CD4-positive, alpha-beta T cell treated with Interferon alpha-2 for 1 hour (primary cell): ENCODE measurements at places on chromosomes 12 and 14.
A peak's percentile ranks its signal among the peaks of the same experiment; 100 is the strongest.

DNA sequence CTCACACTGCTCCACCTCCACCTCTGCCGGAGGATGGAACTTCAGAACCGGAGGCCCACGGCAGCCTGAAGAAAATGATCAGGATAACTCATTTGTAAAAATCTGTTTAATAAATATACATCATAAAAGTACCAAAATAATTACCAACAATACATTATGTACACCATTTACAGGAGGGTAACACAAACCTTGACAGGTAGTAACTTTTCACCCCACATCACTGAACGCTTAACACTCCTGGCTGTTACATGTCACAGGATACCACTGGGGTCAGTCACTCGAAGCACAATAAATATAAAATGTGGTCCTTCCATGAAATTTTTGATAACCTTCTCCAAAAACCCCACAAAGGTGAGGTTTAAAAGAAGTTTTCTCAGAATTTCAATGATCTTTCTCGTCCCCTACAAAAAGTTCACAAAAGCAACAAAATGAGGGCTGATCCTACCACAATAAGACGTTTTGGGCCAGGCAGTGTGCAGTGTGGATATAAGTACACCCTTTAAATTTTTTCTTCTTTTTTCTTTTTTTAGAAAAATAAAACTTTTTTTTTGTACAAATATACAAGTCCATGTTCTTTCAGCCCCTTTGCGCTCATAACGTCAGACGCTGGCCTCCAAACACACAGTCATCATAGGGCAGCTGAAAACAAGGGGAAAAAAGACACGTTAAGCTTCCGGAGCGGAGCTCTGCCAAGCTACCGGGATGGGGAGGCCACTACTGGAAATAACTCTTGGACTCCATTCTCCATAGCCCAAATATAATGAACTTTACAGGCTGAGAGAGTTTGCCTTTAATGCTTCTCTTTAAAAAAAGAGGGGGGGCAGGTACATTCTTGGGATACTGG is 2.9 kb downstream of the NFKBIA start:
- DNase-seq = peak; percentile 49

DNA sequence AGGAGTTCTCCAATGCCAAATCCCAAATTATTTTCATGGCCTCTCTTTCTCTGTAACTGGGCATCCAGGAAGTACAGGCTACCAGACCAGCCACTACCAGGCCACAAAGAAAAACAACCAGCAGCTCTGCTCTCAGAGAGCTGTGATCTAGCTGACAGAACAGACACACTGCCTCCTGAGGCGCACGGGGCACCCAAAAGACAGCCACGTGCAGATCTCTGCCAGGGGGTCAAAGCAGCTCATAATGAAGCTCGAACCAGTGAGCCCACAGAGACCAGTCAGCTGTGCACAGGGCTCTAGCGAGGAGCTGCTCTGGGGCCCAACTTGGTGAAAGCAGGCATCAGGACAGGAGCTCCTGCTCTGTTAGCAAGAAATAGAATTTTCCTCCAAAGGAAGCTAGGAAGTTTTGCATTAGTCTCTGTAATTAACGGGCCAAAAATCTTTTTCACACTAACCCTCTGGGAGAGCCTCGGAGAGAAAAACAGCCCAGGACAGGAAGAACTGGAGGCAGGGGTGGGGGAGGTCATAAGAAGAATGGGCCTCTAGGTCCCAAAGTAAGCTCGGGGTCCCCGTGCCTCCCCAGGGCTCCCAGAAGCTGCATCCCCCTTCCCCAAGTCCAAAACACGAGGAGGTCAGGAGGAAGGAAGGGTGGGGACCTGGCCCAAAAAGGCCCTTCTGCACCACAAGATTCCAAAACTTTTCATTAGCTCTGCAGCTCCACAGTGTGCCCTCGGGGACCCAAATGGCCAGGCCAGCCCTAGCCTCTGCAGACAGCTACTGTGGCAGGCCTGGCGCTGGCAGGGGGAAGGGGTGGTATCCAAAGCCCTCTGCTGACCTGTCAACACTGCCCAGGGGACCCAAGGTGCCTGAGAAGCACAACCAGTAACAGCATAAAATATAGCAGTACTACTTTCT is 30.2 kb downstream of the ACTN1 start:
- DNase-seq = no peak

GRCh38 chr14:97581016-97581415 is 783.8 kb downstream of the VRK1 start:
- no peak for DNase-seq

GRCh38 chr14:61523751-61524150 is 171.6 kb upstream of the HIF1A start:
- no peak for DNase-seq

GRCh38 chr14:23373041-23373440 is 432 bp downstream of the IL25 start:
- no peak for DNase-seq

DNA sequence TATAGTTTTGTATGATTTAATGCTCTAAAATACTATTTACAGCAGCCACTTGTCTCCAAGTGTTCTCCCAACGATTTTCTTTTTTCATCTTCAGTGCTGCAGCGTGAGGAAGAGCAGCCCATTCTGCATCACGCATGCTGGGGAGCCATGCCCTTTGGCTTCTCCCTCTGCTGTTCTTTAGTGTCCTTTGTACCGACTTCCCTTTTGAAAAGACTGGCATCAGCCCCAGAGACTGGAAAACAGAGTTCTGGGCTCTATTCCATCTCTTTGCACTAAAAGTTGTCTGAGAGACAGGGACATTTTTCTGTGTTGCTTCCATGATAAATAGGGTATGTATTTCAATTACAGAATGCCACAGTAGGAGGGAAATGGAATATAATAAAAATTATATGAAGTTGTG is 105.1 kb downstream of the RERG start:
- no peak for DNase-seq

DNA sequence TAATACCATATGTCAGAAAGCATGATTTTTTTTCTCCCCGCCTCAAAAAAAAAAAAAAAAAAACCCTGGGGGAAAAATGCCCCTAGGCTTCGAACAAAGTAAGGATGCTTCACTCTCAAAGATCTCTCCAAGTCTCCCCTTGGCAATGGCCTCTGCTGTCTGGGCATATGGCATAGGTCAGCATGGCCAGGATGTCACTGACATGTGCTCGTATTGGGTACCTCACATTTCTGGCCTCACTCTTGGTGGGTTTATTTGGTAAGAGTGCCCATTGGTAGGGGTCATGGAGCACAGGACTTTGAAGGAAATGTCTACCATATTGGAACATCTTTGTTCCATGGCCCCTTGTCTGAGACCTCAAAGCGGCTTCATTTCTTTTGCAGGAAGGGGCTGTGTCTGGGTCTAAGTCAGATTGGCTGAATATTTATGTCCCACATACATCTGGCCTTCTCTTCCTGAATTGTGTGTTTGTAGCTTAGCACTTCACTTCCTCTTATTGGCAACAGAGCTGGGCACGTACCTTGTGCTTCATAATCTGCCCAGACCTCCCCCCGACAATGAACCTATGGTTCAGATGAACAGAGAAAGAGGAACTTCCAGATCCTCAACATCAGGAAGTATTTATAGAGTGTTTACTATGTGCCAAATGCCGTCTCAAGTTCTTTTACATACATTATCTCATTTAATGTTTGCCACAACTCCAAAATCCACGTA is 36.3 kb upstream of the OAS1 start:
- DNase-seq = no peak

DNA sequence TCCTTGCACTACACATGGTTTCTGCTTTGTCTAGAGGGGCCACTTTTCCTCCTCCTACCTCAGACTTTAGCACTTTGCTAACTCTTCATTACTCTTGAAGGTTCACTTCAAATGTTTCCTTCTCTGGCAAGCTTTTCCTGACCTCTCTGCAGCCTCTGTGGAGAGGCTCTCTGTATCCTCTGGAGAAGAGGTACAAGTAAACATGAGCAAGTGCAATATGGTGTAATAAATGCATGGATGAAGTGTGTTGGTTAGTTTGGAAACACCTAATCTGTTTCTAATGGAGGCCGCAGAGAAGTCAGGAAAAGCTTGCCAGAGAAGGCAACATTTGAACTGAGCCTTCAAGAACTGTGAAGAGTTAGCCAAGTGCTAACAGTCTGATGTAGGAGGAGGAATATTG is 329.3 kb downstream of the GRIN2B start:
- no peak for DNase-seq
